ENCODE measurements at places on chromosomes 16 and 17.
A peak's percentile ranks its signal among the peaks of the same experiment; 100 is the strongest.

DNA sequence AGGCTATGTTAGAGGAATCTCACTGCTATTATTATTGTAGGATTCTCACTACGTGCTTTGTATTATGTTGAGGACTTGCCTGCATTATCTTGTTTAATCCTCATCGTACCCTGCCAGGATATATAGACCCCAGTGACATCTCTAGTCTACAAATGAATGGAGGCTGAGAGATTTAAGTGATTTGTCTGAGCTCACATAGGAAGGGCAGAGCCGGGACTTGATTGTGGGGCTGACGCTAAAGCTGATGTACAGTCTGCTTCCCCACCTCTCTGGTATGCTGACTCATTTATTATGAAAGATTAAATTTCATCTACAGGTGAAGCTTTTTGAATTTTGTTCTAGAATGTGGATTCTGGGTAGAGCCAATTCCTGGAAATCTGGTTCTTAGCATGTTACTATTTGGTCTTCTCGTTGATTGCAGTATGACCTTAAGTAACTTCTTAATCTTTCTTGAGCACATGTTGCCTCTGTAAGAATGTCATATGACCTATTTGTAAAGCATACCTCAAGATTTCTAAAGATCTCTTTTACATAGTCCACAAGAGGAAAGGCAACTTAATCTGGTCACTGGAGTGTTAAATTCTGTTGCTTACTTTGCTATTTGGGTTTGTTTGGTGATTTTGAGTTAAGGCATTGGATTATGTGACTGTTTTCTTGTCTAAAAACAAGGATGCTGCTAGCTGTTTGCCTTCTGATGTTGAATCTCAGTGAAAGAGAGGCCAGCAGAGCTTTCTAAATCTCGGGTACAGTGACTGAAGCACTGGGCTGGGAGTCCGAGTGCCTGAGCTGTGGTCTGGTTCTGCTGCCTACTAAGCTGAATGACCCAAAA, 12.4 kb downstream of the METTL9 start:
- no peak for DNase-seq

DNA sequence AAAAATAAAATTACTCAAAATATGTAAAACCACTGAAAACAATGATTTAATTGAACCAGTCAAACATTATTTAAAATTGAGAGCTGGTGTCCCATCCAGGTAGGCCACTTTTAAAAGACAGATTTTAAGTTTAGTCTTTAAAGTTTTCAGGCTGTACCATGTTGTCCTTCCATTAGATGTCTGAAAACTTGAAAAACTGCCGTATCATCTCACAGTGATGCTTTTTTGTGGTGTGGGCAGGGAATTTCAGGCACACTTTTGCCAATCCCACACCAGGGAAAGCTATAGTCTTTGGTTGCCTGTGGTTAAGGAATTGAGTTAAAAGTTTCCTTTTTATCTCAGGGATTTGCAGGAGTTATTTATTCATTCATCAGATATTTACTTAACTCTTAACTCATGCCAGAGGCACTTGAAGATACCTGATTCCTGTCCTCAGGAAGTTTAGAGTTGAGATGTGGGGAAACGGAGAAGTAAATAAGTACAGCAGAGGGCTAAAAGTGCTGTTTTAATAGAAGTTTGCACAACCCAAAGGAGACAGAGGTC, 3.2 kb downstream of the SNTB2 start:
- no peak for DNase-seq

DNA sequence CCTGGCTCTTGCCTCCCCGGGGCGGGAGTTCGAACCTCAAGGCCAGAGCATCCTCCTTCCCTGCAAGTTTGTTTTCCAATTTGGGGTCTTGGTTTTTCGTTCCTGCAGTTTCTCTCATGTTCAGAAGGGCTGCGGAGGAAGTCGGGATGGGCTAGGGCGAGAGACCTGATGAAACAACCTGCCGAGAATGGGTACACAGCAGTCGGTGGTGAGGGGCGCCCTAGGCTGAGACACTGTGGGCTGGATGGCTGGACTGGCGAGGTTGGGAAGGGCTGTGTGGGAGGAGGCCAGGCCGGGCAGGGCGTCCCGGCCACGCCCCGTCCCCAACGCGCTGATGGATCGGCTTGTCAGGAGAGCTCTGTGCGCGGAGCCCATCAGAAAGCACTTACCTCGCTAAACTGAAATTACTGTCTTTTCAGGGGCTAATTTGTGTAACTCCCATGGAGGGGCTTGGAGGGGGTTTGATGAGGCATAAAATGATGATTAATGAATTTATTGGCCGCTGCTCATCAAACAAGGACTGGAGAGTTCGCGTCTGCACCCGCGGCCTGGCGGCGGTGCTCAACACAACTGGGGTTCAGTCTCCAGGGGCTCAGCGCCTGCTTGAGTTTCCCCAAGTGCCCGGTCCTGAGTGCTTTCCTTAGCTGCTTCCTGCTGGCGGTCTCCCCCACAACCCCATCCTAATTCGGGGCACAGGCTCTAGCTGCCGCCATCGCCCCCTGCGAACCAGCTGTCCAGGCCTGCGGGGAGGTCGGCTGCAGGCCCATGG, 9.0 kb downstream of the IRX5 start:
- DNase-seq, result no peak

DNA sequence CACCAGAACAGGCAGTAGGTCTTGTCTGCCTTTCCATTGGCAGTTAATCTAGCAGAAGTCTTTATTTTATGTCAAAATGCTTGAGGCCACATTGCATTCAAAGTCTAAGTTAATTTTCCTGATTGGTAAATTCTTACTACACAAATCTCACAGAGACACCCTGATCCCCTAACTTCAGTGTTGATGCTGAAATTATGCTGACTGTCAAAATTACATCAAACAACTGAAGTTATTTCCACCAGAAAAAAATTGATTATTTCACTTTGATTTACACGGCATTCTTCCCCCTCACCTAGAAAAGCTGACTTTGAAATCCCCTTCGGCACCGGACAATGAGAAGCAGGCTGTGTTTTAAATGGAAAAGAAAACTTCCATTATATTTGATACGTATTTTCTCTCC, 99.1 kb downstream of the MAF start:
- DNase-seq, result no peak

DNA sequence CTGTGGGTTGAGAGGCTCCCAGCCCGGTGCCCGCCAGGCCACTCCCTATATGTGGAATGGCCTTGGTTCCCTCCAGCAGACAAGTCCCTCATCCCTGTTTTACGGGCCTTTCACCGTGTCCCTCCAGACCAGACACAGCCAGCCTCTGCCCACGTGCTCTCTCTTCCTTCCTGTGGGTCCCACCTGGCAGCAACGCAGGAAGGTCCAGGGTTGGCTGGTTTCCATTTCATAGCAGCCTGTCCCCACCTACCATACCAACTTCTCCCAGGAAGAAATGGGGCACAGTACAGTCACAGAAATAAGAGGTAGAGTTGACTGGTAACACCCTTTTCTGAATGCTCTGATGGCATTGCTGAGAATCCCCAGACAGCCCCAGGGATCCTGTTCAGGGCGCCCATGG, 34.9 kb downstream of the PLD6 start:
- DNase-seq, result no peak

DNA sequence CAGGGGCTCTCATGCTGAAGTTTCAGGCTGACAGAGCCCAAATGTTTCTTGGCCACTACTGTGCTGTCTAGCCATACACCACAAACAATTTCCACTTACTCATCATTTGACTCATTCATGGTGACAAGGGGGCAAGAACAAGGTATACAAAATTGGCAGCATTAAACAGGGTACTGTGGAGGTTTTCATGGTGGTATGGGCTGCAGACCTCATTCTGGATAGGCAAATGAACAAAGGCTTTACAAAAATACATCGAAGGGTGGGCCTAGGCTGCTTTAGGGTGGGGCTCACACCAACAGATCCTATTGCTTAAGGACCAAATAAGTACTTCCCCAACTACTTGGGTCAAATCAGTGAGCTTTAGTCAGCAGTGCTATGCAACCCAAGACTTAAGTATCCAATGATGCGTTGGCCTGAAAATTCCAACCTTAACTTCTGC, 53.0 kb downstream of the N4BP1 start:
- DNase-seq, result no peak

- no peak for DNase-seq
Measured at GRCh38 chr16:61277849-61278248, 758.4 kb downstream of the CDH8 start.

GRCh38 chr16:24013864-24014645, 178.3 kb downstream of the PRKCB start:
- DNase-seq, result no peak

DNA sequence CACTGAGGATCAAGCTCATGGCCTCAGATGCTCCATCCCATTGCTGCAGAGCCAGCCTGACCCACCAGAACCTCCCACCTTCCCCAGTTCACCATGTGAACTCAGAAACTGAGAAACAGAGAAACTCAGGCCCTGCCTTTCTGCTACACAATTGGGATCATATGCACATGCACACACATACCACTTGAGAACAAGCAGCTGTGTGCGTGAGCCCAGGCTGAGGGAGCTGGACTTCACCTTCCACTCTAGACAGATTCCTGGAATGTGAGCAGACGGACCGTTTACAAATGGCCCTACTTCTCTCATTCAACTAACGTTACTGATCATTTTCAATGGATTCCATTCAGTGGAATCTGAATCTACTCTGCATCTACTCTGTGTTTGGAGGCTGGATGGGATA, 1.7 kb upstream of the SPEM2 start:
- no peak for DNase-seq

DNA sequence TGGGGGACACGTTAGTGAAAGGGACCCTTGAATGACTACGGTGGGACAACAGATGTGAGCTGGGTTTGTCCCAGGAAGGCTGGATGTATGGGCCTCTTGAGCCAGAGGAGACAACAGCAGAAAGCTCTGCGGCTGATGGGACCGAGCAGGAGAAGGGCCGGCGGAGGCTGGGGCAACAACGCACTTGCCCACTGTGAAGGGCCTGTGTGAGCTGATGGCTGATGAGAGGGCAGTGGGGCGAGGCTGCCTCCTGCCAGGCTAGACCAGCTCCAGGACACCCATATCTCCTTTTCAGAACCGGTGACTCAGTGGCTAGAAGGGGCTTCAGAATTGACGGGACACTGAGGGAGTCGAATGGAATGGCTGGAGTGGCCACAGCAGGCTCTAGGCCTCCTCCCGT, 250.1 kb downstream of the SEC14L1 start:
- no peak for DNase-seq

GRCh38 chr16:23318639-23319038, 16.5 kb downstream of the SCNN1B start:
- no peak for DNase-seq

DNA sequence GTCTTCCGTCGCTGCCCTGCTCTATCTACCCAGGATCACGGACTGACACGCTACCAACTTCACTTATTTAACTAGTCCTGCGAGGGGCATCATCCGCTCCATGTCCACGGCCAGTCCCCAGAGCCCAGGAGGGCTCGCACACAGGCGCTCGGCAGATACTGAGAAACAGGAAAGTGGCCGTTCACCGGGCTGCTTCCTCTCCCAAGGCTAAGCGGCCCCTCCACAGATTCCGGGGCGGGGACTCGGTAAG, 388 bp downstream of the OXLD1 start:
- DNase-seq, result peak; percentile 46

DNA sequence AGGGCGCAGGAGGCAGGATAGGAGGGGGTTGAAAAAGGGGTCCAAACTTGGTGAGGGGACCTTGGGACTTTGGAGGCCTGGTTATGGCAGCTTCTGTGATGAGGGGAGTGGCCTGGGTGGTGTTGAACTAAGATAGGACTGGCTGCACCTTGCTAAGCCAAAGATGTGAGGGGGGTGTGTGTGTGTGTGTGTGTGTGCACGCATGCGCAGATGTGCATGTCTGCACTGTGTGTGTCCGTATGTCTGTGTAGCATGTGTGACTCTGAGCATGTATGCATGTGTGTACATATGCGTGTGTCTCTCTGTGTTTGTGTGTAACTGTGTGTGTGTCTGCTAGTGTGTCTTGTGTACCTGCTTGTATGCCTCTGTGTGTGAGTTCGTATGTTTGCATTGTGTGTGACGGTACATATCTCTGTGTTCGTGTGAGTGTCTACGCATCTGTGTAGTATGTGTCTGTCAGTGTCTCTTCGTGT, 4.1 kb downstream of the SLC16A5 start:
- DNase-seq, result no peak

- no peak for DNase-seq
Measured at GRCh38 chr17:45261577-45262515, at the start of gene SPATA32. Gene SPATA32 (minus strand): TSS chr17:45262094. CDS start chr17:45262016, 78 bp downstream.

DNA sequence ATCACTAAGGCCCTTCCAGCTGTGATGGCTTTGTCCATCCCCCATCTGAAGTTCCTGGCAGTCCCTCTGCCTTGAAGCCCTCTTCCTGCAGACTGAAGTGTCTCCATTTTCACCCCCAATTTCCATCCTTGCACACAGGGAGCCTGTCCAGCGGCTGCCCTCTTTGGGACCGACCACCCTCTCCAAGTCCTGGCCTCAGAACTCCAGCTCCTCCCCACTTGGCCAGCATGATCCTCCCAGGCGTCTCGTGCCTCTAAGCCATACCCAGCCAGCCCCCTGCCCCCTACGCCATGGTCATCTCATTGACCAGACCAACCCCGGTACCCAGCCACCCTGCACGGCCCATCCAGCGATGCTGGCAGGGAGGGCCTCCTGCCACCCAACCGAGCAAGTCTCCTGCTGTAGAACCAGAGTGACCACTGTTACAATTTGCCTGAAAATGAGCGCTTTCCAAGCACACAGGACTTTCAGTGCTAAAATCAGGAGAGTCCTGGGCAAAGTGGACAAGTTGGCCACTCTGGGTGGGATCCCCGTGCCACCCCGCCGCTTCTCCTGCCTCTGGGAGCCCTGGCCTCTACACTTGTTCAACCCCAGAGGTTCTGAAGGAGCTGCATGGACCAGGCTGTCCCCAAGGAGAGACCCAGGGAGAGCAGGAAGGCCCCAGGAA, 362.0 kb downstream of the SEC14L1 start:
- DNase-seq, result no peak

GRCh38 chr16:66569131-66569530, 2.9 kb downstream of the CMTM1 start:
- DNase-seq, result no peak

GRCh38 chr16:58937661-58938060, 203.5 kb upstream of the GOT2 start:
- DNase-seq, result no peak

Data from kidney capillary endothelial cell (primary cell).